ENCODE measurements at places on chromosomes 11 and 22.

GRCh38 chr22:48494256-48494967 is 1333.3 kb downstream of the BRD1 start:
- DNase-seq, result no peak

GRCh38 chr11:117189191-117189940 is 9.8 kb upstream of the TAGLN start:
- DNase-seq, result no peak

GRCh38 chr22:49232319-49233067 is 595.2 kb downstream of the BRD1 start:
- no peak for DNase-seq

DNA sequence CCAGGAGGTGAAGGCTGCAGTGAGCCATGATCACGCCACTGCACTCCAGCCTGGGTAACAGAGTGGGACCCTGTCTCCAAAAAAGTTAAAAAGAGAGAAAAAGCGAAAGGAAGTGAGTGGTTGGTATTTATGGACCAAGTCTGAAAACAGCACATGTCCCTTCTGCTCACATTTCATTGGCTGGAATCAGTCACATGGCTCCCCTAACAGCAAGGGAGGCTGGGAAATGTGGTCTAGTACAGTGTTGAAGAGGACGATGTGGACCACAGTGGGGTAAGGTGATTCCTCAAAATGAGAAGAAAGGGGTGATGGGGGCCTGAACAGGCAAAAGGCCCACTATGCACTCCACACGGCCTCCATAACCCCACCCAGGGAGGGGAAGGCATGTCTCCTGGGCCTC is 32.5 kb upstream of the SMTN start:
- no peak for DNase-seq

GRCh38 chr11:20639688-20640087 is 29.7 kb upstream of the NELL1 start:
- no peak for DNase-seq

- no peak for DNase-seq
Measured at GRCh38 chr11:48167380-48167779, 49.2 kb upstream of the OR4B1 start.

- no peak for DNase-seq
Measured at GRCh38 chr11:16357775-16358174, 1.4 kb upstream of the SOX6 start.

DNA sequence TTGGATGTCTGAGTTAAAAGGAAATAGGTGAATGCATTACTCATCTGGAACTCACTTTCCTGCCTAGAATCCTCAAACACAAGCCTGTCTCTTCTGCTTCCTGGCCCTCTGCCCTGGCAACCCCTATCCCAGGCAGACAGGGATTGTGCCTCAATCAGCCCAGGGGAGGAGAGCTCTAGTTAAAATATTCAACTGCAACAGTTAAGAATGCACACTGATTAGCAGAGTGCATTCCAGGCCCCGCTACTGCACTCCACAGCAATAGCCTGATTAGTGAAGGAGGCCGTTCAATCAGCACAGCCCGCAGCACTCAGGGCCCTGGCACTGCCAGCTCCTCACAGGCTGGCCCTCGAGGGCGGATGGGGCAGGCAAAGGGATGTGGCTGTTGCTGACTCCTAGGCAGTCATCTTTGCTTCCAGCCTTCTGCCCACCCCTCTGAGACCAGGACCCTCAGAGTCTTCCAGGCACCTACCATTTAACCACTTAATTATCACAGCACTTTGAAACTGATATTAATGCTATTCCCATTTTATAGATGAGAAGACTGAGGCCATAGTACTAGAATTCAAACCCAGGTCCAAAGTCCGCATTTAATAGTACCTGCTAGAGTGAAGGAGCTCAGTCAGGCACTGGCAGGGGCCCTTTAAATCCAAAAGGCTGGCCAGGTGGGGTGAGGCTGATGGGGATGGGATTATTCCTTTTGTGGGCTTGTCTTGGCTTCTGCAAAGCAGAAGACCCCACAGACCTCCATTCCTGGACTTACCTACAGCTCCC is 435.3 kb downstream of the SOX6 start:
- DNase-seq, result no peak

DNA sequence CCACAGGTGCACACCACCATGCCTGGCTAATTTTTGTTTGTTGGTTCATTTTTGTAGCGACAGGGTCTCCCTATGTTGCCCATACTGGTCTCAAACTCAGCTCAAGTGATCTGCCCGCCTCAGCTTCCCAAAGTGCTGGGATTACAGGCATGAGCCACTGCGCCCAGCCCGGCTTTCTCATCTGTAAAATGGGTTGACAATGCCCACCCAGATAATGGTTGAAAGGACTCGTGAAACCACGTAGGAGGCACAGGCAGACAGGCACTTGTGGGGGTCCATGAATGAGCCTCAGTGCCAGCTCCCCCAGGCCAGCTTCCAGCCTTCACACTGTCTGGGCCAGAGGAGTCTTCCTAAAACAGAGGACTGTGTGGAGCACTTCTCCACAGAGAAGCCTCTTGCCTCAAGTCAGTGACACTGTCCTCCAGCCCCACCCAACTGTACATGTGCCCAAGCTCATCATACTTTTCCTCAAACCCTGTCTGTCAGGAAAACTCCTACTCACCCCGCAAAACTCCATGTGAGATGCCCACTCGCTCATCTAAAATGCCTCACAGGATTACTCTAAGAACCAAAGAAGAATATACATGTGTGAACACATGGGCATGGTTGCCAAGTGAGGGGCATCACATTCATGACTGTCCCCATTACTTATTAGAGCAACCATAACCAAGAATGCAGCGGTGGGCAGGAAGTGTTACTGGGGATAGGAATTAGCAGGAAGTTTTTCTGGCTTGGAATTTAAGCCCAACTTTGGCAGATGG is 32.1 kb upstream of the WNT7B start:
- no peak for DNase-seq

GRCh38 chr11:59188954-59189353 is 17.0 kb downstream of the DTX4 start:
- DNase-seq, result no peak

DNA sequence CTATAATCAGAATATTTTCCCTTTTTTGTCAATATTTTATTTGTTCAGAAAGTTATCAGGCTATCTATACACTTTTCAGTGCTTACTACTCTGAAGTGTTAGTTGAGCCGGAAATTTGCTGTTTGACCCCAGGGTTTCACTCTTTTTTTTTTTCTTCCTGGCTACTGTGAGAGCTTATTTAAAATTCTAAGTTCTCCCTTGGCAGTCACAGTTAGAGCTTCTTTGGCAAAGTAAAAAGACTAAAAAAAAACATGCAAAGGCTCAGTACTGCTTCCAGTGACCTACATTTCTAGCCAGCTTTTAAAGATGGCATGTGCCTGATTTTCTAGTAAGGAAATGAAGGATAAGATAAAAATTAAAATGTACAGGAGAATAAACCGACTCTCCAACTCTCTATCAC is 48.4 kb downstream of the ELP4 start:
- DNase-seq, result no peak
